Hematopoietic multipotent progenitor cell treated with erythropoietin and hydrocortisone succinate and interleukin-3 and kit ligand, for 15 days (in vitro differentiated cells): ENCODE measurements at places on chromosomes 2 and 18.
A peak's percentile ranks its signal among the peaks of the same experiment; 100 is the strongest.

GRCh38 chr18:48798334-48799245 lies 152.2 kb downstream of the SMAD7 start:
- no peak for DNase-seq

DNA sequence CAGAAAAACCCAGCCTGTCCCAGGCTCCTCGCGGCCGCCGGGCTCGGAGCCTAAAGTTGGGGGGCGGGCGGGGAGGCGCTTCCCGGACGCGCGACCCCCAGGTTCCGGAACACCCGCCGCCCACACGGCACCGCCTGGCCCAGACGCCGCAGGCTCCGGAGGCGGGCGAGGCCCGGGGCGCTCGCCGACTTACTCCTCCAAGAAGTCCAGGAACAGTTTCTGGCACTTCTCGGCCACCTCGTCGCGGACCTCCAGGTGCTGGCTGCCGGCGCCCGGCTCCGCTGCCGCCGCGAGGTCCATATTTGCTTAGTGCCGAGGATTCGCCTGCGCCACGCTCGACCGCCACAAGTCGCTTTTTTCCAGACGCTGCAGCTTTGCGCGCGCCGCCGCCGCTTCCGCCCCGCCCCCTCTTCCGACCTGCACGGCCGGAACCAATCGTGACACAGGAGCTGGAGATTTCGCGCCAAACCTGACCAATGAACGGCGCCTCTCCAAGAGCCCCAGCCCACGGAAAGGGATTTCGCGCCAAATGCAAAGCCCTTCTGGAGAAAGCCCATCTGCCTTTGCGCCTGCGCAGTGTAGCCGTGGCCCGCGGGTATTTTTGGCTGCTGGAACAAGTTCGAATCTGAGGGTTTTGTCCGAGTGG lies at the start of gene MCM6:
Gene MCM6 (minus strand): TSS at position 378 of the 646 bp plus-strand sequence. CDS start 78 bp downstream, at position 300.
- peak; percentile 93 for DNase-seq

GRCh38 chr18:62976227-62976626 lies 260.9 kb downstream of the PHLPP1 start:
- no peak for DNase-seq

DNA sequence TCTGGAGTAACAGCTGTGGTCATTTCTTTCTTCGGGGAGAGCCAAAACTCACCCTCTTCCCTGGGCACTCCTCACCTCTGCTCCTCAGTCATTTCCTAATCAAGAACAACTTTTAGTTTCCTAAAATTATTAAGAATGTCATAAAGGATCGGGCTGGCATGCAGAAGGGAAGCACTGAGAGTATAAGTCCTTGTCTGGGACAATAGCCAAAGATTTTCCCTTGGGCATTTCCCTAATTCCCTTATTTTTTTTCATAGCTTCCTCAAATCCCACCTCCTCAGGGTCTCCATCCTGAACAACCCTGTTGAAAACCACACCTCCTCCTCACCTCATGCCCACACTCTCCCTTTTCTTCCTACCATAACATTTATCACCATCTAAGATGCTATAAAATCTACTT lies 115.0 kb downstream of the MREG start:
- no peak for DNase-seq

- no peak for DNase-seq
Measured at GRCh38 chr2:36854241-36854640, 112.1 kb downstream of the STRN start.

DNA sequence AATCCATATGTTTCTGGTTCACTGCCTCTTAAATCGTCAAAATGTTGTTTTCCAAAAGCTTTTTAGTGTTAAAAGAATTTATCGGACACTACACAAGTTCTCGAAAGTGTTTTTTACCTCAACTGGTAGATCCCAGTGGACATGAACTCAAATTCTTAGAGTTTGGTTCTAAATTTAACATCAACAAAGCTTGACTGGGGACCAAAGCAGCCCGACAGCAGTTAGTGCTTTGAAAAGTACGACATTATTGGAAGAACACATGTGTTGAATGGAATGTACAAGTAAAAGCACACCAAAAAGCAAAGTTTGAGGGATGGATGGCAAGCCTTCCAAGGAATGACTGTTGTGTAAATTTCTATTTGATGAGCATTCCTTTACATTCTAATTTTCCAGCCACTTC lies 803.9 kb upstream of the POU3F3 start:
- DNase-seq: no peak

- peak; percentile 38 for DNase-seq
Measured at GRCh38 chr18:23143016-23143814, 7.9 kb downstream of the CABLES1 start.

DNA sequence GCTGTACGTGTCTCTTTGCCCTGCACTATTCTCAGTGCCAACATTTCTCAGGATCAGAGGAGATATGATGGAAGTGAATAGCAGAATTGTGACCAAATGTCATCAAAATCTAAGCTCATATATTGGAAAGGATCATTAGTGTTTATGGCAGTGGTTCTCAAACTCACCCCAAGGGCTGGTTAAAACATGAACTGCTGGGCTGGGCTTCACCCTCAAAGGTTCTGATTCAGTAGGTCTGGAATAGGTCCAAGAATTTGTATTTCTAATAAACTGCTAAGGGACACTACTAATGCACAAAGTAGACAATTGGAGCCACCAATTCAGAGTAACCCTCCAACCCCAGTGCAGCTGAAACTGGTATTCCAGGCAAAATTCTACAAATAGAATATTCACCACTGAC lies 317.9 kb upstream of the UBE2E3 start:
- no peak for DNase-seq

DNA sequence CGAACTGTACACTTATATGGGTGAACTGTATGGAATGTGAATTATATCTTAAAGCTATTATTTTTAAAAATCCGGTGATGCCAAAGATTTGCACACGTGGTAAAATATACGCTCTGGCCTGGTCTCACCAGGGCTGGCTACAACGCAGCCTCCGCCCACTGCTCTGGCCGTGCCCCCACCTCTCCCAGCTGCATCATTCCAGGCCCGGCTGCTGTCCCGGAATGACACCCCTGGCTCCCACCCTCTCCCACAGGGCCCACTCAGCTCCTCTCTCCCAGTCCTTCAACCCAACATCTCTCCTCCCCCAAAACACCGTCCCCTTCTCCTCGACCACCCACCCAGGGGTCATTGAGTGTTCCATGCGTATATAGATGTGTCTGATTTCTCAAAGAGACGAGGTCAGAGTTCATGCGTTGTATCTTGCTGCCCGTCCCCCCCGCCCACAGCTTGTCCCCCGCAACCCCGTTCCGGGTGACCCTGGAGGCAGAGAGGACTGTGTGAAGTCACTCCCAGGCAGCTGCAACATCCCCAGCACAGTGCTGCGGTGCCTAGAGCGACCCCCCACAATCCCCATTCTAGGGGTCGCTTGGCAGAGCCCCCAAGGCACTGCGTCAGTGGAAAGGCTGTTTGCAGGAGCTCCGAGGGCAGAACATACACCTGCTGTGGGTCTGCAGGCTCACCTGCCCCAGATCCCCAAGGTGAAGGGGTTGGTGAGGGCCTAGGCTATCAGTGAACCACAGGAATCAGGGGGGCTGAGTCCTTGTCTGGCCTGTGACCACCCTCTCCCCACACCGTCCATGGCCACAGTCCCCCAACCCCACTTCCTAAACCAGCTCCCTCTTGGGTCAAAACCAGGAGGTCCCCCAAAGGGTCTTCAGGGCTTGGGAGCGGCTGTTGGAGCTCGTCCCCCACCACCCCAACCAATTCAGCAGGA lies 13.3 kb downstream of the DNMT3A start:
- no peak for DNase-seq

DNA sequence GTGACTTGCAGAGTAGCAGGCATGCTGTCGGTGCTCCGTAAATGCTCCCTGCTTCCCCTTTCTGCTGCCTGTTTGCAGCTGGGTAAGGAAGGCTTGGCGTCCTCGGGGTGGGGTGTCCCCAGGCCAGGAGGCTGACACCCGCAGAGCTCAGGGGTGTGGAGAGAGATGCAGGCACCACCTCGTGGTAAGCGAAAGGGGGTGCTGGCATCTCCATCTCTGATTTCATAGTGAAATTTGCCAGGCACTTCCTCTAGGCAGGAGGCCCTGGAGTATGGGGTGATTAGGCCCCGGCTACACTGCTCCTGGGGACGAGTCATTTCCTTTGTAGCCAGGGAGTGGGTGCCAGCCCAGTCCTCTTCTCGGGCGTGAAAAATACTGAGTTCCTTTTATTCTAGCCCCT lies 160.4 kb downstream of the KLHL29 start:
- no peak for DNase-seq

GRCh38 chr2:7722212-7722910 lies 805.1 kb downstream of the RNF144A start:
- no peak for DNase-seq
